ENCODE measurements at places on chromosomes 13 and 19. TPM values are rescaled to one million over a fixed set of nuclear protein-coding genes. Genes with fewer than 3 reads are reported as not detected.

The CACNA1A gene
- 0.58 TPM for total RNA-seq

The HSH2D gene
- total RNA-seq, result 0.13 TPM

- DNase-seq, result peak; percentile 96
Observed at GRCh38 chr19:11137542-11138384, 17.8 kb downstream of the SPC24 start.

GRCh38 chr13:23778002-23778652, 111.1 kb downstream of the MIPEP start:
- no peak for DNase-seq

DNA sequence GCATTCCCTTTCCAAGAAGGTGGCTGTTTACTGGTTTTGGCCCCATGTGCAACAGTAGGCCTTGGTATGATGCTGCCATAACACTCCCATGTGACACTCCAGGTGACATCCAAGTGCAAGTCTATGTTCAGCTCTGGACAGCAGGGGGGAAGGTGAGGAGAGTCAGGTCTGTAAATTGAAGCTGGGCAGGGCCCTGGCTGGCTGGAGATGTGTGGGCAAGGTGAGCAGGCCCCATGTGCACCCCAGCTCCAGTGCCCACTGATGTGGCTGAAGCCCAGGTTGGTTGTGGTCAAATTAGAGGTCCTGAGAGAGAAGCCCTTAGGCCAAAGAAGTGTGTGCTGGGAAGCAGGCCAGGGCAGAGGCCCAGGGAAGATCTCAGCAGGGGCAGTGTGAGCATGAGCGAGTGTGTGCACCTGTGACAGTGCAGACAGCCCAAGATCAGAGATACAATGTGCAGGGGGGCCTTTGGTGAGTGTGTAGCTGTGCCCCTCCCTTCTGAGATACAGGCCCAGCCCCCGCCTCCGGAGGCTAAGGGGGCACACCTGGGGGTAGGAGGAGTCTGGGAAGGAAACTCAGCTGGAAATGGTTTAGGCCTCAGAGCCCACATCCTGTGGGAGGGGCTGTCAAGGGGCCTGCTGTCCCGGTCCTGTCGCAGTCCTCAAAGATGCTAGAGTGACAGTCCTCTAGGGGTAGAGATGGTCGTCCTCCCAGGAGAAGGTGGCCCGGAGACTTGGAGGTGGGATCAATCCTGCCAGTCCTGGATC, 18.6 kb downstream of the DEDD2 start:
- DNase-seq, result no peak

The ZNF599 gene
- total RNA-seq, result 6.6 TPM

DNA sequence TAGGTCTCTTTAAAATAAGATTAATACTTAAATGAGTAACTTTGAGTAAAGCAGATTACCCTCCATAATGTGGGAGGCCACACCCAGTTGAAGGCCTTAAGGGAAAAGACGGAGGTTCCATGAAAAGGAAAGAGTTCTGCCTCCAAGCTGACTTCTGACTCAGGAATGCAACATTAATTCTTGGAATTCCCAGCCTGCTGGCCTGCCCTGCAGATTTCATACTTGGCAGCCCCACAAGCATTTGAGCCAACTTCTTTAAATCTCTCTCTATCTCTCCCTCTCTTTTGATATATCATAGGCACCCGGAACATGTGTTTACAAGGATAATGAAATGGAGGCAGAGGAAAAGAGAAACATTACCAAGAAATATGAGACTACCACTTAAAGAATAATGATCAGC, 902.3 kb upstream of the MIR17HG start:
- peak; percentile 68 for DNase-seq

DNA sequence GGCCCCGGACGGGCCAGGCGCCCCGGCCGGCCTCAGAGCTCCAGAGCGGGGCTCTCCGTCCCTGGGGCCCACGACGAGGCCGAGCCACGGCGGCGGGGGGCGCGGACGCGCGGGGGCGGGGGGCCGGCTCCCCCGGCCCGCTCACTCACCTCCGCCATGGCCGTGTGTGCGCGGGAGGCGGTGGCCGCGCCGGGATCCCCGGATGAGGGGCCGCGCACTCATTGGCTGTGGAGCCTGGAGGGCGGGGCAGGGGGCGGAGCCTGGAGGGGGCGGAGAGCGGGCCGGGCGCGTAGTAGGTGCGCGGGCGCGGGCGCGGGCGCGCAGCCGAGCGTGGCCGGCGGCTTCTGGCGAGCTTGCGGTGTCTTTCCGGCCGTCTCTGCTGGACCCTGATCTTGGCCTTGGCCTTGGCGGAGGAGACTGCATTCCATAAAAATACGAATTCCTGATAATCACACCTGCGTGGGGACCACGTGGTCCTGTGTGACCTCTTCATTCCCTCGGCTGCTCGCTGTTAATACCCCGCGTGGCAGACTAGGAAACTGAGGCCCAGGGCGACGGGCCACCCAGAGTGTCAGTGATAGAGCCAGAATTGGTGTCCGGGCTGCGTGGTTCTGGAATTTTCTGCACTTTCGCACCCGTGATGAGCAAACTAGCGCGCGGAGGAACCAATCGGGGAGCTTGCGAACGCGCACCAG, at the start of gene MIER2:
MIER2 (minus strand) TSS at position 172 of the 695 bp plus-strand sequence; CDS start at position 158, 14 bp downstream.
- peak; percentile 89 for DNase-seq

GRCh38 chr19:48469289-48469881, at the start of gene CYTH2:
CYTH2 (plus strand) TSS chr19:48469369; CDS start chr19:48469508, 139 bp downstream.
- DNase-seq, result peak; percentile 93

DNA sequence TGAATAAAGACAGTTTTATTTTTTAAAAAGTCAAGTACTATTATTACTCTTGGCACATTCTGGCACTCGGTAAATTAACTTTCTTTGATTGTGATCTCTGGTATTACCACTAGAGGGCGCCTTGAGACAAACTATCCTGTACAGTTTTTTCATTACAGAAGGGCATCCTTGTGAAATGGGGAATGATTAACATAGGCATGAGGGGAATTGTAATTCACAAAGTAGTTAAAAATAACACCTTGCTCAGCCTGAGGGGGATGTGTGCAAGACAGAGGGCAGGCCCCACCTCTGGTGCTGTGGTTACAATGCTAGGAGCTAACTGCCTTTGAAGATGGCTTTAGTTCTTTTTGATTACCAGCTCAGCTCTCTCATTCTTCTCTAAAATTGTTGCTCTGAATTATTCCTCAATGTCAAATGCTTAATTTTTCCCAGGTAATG, 24.2 kb upstream of the C1QTNF9B start:
- DNase-seq, result peak; percentile 40

The CEBPA gene
- 7.4 TPM for total RNA-seq

DNA sequence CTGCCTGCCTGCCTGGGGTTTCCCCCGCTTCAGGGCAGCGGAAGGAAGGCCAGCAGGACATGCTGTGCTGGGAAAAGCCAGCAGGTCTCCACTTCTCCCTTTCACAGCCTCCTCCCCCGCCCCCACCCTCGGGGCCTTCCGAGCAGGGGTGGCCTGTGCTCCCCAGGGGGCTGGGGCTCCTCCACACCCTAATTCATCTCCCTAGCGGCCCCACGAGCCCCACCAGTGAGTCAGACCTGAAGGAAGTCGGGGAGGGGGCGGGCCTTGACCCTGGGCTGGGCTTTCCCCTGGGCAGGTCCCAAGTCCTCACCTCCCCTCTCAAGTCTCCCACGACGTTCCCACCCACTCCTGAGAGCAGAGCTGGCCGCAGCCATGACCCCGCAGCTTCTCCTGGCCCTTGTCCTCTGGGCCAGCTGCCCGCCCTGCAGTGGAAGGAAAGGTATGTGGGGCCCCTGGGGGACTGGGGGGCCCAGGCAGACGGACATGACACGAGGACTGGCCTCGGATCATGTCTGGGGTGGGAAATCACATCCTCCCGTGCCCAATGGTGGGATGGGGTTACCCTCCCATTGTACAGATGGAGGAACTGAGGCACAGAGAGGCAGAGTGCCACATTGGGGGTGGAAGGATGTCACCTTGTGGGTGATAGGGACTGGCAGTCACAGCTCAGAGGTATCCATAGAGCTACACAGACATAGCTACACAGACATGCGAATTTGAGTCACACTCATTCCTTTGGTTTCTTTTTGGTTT, at the start of gene EBI3:
EBI3 (plus strand) TSS at position 345 of the 753 bp plus-strand sequence; CDS start at position 373, 28 bp downstream.
- DNase-seq, result peak; percentile 28

GRCh38 chr19:8459095-8459494, 14.3 kb downstream of the HNRNPM start:
- no peak for DNase-seq

DNA sequence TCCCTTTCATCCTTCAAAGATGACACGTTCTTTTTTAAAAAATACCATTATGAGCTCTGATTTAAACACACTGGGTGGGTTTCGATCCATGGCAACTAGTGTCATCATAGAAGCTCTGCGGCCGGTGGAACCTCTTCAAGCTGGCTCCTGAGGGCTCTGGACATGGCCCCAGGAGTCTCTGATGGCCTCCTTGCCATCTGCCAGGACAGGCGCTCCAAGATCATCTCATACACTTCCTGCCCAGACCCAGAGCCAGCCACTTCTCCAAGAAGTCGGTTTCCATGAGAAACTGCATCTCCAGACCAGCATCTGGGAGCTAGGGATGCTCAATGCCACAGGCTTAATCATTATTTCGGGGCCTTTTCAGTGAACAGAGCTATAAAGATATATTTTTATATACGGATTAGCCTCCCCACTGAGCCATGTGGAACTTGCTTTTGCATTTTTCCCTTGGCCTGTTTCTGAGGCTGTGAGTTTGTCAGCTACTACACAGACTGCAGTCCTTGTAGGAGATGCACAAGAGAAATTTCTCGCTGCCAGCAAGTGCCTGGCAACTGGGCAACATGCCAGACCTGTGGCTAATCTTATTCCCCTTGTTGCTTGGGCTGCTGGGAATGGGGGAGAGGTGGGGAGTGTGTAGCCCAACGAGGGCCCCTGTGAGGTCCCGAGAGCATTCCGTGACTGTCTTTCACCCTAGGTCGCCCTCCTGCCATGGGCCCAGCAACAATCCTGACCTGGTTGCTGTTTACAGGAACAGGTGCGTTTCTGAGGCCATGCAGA, 15.9 kb downstream of the SUGP1 start:
- DNase-seq, result peak; percentile 23

DNA sequence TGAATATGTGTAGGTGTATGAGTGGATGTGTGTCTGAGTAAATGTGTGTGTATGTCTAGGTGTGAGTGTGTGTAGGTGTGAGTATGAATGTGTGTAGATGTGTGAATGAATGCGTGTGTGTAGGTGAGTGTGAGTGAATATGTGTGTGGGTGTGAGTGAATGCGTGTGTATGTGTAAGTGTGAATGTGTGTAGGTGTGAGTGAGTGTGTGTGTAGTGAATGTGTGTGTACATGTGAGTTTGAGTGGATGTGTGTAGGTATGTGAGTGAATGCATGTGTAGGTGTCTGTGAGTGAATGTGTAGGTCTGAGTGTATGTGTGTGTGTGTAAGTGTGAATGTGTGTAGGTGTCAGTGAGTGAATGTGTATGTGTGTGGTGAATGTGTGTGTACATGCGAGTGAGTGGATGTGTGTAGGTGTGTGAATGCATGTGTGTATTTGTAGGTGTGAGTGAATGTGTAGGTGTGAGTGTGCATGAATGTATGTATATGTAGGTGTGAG, 201.0 kb upstream of the ZNF536 start:
- no peak for DNase-seq

DNA sequence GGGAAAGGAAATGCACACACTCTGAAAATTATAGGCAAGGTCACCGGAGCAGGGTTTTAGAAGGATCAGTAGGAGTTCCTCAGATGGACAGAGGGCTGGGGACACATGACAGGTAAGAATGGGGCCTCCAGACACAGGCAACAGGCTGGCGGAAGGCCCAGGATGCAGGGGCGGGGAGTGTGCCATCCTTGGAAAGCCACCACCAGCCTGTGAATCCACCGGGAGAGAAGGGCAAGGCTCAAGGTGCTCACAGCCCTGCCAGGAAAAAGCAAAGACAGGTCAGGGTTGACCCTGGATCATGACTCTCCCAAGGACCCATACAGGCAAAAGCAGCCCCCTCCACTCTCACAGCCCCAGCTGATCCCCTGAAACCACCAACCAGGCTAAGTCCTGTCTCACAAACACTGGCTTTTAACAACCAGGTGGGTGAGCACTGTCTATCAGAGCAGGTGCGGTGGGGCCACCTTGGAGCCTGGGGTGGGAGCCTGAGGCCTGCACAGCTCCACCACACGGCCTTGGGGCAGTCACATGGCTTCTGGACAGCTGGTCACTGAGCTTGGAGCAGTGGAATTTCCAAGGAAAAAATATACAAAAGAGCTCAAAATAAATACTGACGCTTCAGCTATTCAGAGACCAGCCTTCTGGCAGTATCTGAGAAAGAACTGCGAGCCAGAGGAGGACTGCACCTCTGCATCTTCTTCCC, 35.2 kb upstream of the ISYNA1 start:
- peak; percentile 24 for DNase-seq

The GRK1 gene
- 0.22 TPM for total RNA-seq

DNA sequence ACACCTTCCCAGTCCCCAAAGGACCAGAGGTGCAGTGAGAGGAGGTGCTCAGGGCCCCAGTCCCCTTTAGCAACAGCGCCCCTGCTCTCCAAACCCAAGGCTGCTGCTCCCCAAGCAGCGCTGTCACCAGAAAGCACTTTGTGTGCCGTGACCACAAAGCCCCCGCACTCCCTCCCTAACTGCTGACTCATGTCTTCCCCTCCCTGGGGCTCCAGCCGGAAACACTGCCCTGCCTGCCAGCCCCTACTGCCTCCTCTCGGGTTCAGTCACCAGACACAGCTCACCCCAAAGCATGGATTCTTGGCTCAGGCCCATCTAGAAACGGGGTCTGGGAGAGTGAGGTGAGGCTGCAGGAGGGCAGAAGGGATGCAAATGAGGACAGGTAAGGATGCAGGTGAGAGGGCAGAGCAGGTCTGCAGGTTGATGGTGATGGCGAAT, 4.9 kb upstream of the TNFSF14 start:
- DNase-seq, result peak; percentile 63

The PLIN5 gene
- 2.3 TPM for total RNA-seq

GRCh38 chr13:98598043-98598442, 21.1 kb upstream of the STK24 start:
- no peak for DNase-seq

- DNase-seq, result peak; percentile 25
Observed at GRCh38 chr19:13298565-13299481, 148.6 kb downstream of the IER2 start.

DNA sequence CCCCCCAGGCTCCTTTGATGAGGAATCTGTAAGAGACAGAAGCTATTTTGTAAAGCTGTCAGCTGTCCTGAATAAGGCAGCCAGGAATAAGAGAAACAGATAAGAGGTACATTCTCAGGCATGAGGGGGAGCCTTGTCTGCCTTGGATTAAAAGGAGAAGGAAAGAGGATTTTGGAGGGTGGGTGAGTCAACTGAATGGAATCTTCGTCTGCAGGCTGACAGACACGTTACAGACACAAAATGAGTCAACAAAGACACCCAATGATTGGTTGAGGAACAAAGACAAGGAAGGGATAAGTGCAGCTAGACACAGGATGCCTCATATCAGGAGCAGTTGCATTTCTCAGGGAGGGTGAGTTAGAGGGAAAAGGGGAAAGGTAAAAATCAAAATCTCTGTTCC, 162.5 kb downstream of the OLFM4 start:
- DNase-seq, result no peak

The ARRDC2 gene
- 4.9 TPM for total RNA-seq

GRCh38 chr13:80962173-80962572, 621.2 kb upstream of the SPRY2 start:
- no peak for DNase-seq
